WERI-Rb-1 (cell line): ENCODE measurements at places on chromosomes 5 and 9.
A peak's percentile ranks its signal among the peaks of the same experiment; 100 is the strongest.

DNA sequence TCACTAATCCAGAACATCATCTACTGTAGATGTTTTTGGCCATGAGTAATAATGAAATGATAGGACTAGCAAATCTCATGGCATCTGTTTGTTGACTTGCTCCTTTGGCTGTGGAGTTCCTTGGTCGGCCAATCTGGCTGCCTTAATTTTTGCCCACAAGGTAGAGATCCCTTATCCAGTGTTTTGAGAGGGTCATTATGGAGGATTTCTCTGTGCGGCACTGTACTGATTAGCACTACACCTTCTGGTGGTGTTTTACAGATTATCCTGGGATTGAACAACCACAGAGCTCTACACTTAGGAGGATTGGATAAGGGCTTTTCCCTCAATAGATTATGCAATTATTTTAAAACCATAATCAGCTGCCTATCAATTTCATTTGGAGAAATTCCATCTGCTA is 3.2 kb upstream of the ENHO start:
- DNase-seq, result peak; percentile 78

DNA sequence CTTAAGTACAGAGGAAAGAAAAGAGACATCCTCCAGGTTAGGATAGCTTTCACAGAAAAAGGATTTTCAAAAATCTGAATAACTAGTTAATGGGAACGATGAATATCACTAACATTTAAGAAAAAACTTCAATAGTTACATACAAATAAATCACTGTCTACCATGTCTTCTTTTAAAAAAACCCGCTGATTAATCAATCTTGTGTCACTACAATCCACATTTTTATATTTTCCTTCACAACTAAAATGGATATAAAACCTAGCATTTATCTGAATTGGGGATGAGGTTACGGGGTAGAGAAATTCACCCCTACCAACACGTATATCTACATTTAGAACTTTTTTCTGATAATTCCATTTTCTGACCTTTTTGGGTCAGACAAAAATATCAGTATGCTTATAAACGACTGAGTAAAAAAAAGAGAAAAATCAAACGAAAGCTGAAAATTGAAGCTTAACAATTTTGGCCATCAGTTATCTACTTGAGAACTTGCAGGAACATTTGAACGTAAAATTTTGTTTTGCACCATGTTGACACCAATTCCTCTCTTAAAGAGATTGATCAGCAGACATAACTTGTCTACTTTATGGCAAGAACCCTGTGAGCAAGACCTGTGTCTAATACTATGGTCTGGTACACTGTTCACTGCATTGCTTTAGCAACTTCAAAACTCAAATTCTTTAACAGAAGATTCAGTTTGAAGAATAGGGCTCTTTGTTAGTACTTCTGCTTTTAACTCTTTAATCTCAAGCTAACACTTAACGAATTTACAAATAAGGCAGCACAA is 4.8 kb downstream of the NR3C1 start:
- no peak for DNase-seq

GRCh38 chr5:149641000-149641576 is 59.8 kb downstream of the ARHGEF37 start:
- DNase-seq, result no peak

DNA sequence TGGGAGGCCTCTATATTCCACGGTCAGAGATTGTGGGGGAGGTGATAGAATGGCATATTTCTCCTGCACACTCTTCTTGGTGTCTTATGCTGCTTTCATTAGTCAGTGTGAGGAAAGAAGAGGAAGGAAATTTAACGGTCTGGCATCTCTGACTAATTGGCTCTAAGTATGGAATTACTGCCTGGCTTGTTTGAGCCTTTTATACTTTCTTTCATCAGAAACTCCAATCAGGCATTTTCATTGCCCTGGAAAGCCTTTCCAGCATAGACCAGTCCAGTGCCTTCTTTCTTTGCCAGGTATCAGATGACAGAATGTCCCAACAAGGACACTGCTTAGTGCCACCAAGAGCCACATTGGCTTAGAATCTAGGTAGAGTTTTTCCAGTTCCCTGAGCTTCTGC is 30.2 kb downstream of the CYSTM1 start:
- DNase-seq, result no peak

DNA sequence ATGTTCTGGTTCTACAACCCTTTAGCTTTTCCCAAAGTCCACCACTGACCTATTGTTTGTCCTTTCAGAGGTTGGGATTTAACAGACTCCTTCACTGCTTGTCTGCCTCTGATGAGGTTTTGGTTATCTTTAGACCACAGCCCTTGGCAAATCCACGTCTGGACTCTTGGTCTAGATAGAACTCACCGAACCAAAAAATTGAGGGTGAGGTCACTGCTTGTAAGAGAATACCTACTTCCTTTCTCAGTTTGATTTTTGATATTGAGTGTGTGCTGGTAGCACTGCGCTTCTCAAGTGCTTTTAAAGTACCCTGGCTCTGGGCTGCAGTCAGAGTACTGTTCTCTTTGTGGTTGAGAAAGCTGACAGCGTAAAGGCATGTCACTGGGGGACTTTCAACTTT is 61.7 kb downstream of the JMY start:
- no peak for DNase-seq

- no peak for DNase-seq
These were observed 3.8 kb downstream of the ZNF622 start for GRCh38 chr5:16461782-16462181.

GRCh38 chr5:177458912-177459350 is 12.3 kb downstream of the PRR7 start:
- no peak for DNase-seq

DNA sequence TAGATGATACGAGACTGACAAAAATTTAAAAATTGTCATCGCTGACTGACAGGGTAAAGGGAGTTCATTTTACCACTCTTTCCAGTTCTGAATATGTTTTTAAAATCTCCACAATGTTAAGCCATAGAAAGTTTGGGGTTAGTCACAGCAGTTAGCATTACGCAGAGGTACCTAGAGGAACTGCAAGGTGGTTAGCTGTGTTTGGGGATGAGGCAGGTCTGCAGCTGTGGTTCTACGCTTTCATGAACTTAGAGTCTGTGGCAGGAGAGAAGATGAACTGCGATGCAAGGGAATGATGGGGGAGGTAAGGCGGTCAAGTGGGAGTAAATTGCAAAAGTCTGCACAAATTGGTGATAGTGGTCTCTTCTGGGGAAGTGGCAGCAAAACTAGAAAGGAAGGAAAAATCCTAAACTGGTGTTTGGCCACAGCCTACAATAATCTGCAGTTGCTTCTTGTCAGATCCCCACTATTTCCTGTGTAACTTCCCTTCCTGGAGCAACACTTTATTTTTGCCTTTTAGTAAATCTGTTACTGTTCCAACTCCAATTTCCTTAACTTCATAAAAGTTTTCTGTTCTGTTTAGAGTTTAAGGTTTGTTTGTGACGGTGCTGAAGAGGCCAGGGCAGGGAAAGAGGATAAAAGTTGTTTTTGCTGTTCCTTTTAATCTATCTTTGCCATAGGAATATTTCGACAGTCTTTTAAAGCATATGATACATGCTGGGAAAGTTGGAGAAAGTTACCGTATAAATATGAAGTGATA is 38.6 kb upstream of the SNX2 start:
- no peak for DNase-seq

GRCh38 chr5:82165740-82166530 is 112.2 kb downstream of the RPS23 start:
- DNase-seq, result peak; percentile 71

GRCh38 chr5:149735066-149735465 is 5.0 kb downstream of the PPARGC1B start:
- no peak for DNase-seq

DNA sequence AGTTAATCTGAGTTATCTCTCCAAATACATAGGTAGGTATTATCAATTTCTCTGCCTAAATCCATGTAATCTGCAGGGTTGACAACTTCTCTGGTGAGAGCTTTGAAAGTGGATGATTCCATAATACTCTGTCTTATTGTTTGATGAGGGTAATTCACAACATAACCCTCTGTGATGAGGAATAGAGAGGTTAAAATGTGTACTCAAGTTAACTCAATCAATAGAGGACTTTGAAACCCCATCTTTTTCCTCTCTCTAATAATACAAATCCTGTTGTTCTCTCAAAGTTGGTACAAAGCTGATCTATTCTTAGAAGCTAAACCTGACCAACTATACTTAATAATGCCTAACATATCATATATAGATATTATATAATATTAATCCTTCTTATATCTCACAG is 100.1 kb downstream of the PLPPR1 start:
- DNase-seq, result no peak

DNA sequence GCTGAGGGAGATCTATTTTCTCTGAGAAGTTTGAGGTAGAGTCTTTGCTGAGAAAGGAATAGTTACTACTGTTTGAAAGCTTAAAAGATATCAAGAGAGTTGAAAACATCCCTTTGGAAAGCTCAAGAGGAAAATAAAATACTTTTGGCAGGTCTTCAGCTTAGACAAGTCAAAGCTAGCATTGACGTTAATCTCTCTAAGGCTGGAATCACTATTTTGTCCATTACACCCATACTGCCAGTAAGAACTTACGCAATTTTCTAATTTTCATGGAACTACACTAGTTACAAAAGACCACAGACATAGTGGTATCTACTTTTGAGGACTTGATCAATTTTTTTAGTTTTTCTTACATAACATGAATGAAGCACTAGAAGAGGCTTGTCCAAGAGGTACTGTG is 494.9 kb downstream of the PSAT1 start:
- DNase-seq, result no peak

- no peak for DNase-seq
These were observed 200.5 kb downstream of the EFNA5 start for GRCh38 chr5:107470295-107470582.

GRCh38 chr9:102995033-102995432 is at the start of gene CYLC2:
Gene CYLC2 (plus strand): TSS chr9:102995333. CDS start chr9:102995381, 48 bp downstream.
- no peak for DNase-seq

DNA sequence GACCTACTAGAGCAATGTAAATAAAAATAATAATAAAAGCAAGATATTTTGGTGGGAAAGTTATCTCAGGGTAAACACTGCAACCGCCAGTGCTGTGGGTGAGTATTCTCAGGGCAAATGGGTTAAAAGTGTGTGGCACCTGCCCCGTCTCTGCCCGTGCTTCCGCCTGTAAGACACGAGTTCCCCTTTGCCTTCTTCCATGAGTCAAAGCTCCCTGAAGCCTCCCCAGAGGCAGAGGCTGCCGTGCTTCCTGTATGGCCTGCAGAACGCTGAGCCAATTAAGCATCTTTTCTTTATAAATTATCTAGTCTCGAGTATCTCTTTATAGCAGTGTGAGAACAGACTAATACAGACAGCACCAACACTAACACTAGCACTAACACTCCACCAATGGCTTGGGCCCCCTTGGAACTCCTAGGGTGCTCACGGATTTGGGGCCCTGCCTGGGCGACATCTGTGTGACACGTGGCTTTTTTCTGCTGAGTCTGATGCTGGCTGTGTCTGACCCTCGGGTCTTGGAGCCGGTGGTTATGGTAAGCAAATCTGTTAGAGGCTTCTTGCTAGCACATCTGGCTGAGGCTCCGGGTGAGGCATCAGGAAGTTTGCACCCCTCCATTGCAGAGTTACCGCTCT is 10.6 kb downstream of the PLEKHG4B start:
- no peak for DNase-seq

DNA sequence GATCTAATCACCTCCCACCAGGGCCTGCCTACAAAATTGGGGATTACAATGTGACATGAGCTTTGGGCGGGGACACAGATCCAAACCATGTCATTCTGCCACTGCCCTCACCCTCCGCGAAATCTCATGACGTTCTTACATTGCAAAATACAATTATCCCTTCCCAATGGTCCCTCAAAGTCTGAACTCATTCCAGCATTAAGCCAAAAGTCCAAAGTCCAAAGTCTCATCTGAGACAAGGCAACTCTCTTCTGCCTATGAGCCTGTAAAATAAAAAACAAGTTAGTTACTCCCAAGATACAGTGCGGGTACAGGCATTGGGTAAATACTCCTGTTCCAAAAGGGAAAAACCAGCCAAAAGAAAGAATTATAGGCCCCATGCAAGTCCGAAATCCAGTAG is 14.6 kb upstream of the PCDHAC2 start:
- DNase-seq, result no peak

DNA sequence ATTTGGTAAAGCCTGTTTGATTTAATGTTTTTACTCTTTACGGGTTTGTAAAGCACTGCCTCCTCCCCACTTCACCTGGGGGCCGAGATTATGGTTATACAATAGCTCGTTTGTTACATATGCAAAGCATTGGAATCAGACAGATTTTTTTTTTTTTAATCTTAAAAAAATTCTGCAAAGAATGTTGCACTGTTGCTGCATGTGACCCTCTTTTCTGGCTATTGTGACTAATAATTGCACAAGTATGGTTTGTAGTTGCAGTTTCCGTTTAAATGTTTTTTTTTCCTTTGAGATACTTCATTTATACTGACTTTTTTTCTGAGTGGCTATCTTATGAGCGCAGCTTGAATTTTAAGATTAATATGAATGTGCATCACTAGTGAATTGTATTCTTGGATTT is 165.3 kb downstream of the KDM4C start:
- no peak for DNase-seq

DNA sequence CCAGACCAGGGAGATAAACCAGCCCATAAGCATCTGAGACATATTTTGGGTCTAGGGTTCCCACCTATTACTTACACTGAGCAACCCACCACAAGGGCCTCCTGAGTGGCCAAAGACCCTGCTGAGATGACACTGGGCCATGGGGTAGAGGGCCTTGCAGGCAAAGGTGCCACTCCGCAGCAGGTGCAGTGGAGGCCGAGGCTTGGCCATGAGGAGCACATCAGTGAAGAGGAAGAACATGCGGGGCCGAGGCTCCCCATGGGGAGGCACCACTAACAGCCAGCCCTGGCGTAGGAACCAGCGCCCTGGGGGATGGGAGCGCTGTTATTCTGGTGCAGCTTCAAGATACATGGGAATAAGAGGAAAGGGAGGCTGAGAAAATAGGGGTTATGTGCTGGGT is 2.6 kb downstream of the ARHGEF39 start:
- no peak for DNase-seq

GRCh38 chr9:21331676-21332402 is 3.4 kb downstream of the KLHL9 start:
- DNase-seq, result no peak

DNA sequence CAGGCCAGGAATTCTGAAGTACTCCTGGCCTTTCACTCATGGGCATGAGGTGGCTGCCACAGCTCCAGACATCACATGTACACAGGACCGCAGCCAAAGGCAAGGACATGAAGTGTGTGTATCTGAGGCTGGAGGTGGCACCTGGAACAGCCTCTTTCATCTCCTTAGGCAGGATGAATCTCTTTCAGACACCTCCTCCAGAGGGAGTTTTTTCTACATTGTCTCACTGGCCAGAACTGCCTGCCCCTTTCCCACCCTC is 142.8 kb downstream of the BARX1 start:
- DNase-seq, result no peak

DNA sequence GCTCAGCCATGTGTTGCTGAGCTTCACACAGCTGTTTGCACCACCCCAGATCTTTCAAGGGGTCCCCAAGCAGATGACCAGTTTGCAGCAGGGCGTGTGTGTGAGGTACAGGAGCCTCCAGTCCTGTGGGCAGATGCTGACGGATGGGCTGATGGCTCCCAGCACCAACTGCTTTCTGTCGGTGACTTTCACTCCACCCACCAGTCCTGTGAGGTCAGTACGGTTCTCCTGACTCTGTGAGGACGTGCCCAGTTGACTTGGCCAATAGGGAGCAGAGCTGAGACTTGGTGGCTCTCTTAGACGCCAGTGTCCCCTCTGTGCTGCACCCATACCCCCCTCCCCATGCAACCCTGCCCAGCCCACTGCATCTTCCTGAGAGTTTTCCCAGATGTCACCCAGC is 19.7 kb downstream of the COL5A1 start:
- no peak for DNase-seq
